ENCODE measurements at places on chromosomes 12 and 14.

DNA sequence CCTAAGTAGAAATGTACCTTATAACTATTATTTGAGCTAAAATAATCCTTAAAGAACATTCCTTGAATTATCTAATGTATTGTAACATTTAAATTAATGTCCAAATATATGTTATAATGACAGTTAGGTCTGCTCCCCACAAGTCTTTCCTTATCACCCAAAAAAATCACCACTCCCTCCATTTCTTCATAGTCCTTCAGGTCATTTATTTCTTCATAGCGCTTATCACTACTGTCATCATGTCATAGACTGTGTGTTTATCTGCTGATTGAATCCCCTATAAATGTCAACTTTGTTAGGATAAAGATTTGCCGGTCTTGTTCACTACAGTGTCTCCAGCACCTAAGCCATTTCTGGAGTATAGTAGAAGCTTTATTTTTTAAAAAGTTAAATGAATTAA lies 12.0 kb downstream of the LUM start:
- DNase-seq, result no peak

DNA sequence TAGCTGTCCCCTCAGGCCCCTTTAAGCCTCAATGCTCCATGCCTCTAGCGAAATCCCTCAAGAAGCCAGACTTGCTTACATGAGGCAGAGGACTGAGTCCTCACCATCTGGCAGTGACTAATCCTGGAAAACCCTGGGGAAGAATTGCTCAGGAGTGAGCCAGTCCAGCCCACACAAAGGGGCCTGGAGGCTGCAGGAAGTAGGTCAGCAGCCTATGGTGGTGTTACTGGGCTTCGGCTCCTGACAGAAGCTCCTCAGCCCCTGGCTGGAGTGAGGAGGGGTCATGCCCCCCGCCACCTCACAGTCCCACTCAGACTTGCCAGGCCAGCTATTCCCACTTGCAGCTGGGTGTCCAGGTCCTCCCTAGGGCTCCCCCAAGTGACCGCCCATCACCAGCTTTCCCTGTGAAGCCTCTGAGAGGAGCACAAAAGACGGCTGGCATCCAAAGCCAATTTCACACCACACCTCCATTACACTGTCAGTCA lies 250.5 kb downstream of the DPF3 start:
- DNase-seq, result no peak

GRCh38 chr12:117679776-117680175 lies 289.0 kb downstream of the KSR2 start:
- no peak for DNase-seq

DNA sequence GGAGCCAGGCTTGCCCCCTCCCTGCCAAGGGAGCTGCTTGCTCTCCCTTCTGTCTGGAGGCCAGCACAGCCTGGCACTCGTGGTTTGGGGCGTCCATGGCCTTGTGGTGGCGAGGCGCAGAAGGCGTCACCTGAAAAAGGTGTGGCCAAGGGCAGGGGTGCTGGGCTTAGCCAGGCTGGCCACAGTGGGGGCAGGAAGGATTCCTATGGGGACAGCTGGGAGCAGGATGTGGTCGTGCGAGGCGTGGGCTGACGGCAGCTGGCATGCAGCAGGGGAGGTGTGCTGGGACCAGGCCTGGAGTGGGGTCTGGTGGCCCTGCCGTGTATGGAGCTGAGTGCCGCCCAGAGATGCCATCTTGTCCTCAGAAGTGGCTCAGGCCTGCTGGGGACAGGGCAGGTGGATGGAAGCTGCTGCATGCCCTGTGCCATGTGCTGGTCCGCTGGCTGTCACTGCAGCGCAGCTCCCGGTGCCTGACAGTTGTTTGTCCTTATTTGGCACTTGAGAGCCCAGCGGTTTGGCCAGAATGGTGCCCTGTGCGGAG lies 30.0 kb downstream of the SH2B3 start:
- DNase-seq, result no peak

DNA sequence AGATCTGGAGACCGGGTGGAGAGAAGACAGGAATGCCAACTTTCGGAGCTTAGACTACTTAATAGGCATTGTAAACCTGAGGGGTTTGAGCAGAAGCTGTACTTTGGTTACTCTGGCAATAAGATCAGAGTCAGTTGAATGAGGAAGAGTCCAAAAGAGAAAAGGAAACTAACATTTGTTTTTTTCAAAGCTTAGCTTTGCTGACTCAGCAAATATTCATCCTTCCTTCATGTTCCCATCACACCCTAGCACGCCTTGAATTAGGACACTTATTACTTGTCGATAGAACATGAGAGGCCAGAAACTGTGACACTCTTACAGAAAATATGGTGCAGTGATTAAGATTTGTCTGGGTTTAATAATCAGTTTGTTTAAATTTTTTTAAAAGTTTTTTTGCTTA lies 266.9 kb upstream of the ATP2B1 start:
- DNase-seq, result no peak

DNA sequence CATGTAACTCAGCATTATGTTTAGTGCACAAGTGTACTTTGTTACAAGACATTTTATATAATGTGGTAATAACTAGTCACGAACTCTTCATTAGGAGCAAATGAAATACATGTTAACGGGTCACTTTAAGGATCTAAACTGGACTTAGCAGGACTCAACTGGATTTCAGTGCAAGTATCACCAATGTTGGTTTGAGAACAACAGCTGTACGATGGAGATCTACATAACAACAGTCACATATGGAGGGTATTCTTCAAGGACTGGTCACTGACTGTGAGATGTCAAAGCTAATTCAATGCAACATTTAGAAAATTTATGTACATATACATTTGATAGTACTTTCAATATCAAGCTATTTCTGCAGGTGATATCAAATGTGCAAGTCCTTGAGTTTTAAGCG lies 22.5 kb upstream of the SYCP3 start:
- DNase-seq, result no peak

DNA sequence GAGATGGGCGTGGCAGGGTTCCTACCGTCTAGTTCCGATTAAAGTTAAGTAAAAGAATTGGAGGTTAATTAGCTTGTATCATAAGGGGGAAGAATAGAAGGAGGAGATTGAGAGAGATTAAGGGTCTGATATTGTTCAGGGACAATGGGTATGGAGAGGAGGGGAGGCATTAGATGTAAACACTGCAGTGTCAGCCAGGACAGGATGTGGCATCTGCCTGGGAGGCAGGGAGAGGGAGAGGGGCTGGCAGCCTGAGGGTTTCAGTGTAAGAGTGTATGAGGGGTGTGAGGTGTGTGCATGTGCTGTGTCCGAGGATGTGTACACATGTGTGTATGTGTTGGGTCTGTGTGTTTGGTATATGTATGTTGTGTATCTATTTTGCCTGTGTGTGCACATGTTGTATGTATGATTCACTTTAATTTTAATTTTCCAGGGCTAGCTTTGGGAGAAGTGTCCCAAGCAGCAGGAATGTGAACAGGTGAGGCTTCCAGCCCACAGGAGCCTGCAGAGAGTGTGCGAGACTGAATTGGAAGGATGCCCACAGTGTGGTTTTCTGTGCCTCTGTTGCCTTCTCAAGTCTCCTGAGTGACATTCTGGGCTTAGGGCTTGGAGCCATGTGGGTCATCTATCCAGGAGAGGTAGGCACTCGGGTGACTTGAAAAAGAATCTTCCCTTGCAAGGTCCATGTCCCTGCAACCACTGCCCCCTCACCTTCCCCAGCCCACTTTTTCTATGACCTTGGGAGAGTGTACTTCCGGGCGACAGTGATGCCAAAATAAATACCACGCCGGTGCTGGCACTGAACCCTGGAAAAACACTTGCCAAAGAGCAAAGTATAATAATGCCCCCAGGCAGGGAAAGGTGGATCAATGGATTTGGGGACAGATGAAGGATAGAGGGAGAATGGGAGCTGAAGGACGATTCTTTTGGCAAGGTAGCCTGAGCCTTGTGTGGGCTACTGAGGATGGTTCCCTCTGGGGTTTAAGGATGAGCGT lies 36.8 kb upstream of the DCD start:
- no peak for DNase-seq

DNA sequence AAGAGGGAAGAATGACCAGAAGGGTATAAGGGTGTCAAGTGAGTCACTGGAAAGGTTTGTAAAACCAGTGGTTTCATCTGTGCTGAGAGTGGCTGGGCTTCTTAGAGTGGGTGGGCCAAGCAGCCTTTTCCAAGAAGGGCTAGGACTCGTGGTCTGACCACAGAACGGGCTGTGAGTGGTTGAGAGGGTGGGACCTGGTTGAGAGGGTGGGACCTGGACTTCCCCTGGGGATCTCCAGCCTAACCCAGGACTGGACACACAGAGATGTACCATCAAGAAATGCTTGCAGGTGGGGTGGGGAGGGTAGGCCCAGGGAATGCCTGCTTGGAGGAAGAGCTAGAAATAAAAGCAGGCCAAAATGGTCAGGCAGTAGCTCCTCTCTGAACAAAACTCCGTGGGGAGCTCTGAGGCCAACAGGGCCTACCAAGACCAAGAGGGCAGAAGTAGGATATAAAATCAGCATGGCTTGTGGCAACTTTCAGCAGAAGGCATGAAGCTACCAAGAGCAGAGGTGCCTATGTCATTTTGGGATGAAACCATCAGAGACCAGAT lies 140.5 kb downstream of the FOXN3 start:
- DNase-seq, result no peak

DNA sequence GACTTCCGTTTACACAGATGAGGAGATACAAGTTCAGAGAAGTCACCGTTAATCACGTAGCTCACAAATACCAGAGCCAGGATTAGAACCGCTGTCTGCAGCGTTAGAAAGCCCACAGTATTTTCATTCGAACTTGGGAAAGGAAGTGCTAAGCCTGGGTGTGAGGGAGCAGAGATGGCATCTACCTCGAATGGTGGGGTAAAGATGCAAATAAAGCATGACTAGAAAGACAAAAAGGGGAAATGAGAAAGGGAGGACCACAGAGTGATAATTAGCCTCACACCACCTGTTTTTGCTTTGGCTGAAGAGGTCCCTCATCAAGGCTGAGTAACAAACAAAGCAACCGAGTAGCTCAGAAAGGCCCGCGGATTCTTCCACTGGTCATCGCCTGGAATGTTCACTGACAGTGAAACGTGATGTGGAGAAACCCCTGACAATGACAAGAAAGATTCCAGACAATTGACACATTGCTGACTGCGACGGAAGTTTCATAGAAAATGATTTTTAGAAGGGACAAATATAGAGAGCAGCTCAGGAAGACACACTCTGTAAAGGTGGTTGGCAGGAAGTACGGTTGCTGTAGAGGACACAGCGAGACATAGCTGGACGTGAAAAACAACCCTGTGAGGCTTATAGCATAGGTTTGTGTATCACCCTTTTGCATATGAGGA lies 31.5 kb upstream of the BHLHE41 start:
- DNase-seq, result no peak

DNA sequence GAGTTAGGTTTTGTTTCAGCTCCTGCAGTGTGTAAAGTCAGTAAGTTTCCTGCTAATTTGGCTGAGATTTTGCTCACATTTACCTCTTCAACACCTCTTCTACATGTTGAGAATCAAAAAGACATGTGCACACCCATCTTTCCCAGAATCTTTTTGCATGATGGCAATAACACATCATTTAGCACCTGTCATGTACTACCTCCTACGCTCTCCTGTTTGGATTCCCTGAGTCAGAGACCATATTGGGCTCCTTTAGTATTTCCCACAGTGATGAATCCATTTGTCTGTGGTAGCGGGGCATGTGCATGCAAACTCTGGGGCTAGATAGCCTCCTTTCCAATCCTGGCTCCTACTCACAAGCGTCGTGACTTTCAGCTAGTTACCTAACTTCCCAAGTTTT lies 20.1 kb downstream of the PLBD1 start:
- DNase-seq, result no peak

DNA sequence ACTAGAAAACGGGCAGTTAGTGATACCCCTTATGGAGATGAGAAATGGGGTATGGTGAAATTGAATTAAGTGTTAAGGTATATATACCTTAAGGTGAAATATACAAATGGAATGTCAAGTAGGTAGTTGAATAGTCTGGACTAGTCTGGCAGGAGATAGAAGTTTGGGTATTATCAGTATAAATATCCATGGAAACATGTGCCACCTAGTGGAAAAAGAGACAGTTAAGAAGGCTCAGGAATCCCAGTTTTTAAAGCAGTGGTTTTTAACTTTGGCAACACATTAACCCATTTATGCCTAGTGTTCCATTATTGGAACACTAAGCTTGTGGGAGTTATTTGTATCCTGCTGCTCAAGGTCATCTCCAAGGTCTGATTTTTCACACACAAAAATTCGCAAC lies 38.6 kb upstream of the TPH2 start:
- no peak for DNase-seq

GRCh38 chr14:31194095-31194494 lies 13.5 kb downstream of the HECTD1 start:
- DNase-seq, result no peak

DNA sequence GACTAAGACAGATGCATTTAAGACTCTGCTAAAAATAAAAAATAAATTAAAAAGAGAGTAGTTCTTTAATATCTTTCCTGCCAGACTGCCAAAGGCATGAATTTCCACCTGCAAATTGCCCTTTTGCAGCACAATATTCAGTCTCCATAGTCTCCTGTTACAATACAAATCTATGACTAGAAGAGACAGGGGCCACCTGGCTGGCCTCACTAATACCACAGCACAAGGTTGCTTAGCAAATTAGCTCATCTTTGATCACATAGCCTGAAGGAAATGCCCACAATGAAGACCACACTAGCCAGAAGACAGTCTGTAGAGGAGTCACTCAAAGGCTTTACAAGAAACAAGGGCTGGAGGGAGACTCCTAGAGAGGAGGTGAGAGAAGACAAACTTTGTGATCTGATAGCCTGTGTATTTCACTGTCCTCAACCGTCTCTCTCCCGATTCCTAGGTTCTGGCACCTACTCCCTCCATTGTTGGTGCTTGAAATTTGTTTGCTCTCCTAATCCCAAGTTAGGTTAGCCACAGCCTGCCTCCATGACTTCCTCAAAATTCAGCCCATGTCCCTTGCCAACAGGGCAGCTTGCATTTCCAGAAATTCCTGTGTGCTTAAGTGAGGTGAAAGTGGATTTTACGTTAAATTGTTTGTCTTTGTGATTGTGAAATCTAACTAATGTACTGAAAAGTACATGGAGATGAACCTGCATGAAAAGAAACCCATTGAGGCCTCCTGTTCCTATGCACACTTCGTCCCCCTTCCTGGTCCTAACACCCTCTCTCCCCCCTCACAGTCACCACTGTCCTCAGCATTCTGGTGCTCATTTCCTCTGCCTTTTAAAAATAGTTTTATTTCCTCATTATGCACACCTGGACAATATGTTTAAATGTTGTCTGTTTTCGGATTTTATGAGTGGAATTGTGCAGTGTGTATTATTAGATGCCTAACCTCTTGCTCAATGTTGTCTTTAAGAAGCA lies 88.7 kb upstream of the PLXNC1 start:
- DNase-seq, result no peak

DNA sequence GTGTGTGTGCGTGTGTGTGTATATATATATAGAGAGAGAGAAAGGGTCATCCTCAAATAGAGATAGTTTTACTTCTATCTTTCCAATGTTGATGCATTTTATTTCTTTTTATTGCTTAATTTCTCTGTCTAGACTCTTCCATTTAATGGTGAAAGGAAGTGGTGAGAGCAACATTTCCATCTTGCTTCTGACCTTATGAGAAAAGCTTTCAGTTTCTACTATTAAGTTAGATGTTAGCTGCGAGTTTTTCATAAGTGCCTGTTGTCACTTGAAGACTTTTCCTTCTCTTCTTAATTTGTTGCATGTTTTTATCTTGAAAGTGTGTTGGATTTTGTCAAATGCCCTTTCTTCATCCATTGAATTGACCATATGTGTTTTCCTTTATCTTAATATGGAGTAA lies 304.4 kb upstream of the FAR2 start:
- DNase-seq, result no peak
